ENCODE measurements at places on chromosomes 6 and 20.
A peak's percentile ranks its signal among the peaks of the same experiment; 100 is the strongest.

DNA sequence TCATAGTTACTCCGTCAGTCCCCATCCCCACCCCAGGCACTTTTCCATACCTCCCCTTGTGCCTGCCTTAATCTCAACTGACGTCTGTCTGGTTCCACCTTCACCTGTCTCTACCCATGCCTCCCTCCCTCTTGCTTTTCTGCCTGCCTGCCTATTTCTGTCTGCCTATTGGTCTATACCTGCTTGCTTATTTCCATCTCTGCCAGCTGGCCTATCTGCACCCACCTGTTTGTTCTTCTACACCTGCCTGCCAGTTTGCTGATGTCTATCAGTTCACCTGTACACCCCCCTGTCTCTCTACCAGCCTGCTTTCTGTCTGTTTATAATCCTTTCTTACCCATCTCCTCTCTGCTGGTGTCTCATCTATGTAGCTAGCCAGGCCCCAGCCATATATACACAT, 87.5 kb downstream of the RALGAPA2 start:
- no peak for DNase-seq

- no peak for DNase-seq
Measured at GRCh38 chr6:145329257-145329656, 406.1 kb downstream of the EPM2A start.

DNA sequence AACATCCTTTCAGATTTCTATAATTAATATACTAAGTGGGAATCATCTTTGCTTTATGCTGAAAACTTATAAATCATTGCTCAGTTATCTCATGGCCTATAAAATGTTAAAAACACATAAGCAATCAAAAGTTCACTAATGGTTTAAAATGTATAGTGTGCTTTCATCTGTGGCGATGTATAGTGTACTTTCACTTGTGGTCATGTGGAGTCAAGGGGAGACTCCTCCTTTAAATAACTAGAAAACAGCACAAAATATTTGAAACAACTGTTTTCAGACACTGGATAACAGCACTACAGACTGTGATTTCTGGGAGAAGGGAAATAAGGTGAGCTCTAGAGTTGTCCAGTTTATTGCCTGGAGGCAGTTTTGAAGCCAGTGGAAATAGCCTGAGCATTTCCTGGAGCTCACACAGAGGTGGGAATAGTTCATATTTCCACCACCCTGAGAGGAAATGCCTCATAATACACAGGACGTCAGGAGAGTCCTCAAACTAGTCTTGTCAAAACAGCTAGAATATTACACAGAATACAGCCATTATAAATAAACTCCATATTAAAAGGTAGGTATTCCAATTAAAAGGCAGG, 89.4 kb downstream of the CEP162 start:
- no peak for DNase-seq

DNA sequence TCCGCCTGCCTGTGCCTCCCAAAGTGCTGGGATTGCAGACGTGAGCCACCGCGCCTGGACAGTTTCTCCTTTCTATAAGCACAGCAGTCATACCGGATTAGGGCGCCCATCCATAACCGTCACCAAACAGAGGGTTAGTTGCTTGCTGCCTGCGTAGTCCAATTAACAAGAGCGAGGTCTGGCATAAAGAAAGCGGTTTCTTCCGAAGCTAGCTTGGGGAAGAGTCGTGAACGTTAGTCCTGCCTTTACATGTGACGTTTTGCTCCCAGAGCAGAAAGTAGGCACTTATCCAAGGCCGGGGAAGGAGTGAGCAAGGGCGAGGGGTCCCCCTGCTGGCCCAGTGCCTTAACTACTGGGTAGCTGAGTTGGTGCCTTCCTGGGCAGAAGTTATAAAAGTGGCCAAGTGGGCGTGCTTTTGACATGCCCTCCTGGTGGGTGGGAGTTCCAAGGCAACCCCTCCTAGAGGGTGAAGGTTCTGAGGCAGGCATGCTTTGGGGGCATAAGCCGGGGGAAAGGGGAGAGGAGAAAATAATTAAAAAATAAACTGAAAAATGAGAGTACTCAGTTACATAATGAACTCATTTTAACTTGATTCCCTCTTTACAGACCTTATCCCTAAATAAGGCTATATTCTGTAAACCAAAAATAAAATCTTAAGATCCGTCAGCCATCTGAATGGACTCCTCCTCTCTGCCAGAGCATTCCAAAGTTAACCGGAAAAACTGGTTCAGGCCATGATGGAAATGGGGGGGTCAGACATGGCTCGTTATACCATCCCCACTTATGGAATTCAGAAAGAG, 88.0 kb downstream of the FAM217A start:
- DNase-seq: peak; percentile 83

GRCh38 chr20:38471987-38472512, 593 bp upstream of the RALGAPB start:
- DNase-seq: no peak

- no peak for DNase-seq
Measured at GRCh38 chr6:90173262-90173925, 123.2 kb downstream of the BACH2 start.

DNA sequence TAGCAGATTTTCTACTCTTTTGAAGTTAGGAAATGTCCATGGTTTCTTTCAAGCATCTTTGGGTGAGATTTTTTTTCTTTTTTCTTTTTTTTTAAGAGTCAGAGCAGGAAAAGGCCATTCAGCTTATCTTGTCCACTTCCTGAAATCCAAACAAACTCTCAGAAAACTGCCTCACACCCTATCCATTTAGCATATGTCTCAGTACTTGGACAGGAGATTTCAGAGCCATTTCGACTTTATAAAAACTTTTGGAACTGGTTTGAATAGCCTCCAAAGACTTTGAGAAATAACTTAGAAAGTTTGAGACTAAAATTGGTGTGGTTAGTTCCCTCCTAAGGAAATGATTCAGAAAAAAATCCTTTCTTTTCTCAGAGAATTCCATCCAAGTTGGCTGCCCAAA, 125.1 kb downstream of the MYLK4 start:
- DNase-seq: no peak
